ENCODE measurements at places on chromosomes 2 and 18.

DNA sequence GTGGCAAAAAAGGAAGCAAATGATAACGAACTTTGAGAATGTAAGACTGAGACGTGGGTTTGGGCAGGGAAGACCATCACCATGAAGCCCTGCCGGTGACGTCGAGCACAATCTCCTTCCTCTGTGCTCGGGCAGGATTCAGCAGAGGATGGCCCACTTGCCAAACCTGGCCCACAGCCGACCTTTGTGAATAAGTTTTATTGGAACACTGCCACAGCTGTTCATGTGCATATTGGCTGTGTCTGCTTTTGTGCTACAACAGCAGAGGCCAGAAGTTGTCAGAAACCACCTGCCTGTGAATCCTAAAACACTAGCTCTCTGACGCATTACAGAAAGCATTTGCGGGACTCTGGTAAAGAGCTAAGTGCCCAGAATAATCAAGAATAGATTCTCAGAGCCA is 223.9 kb downstream of the MYT1L start:
- DNase-seq = no peak

DNA sequence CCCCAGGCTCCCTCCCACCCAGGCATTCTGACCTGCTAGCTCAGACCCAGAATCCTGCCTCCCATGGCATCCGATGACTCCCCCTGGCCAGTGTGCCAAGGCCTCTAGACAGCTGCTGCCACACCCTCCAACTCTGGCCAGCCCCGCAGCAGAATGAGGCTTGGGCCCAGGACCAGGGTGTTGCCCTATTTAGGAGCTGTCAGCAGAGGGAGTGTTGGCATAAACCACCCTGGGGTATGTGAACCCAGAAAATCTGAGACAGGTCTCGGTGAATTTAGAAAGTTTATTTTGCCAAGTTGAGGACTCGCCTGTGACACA is 134.3 kb downstream of the KLHL29 start:
- no peak for DNase-seq

DNA sequence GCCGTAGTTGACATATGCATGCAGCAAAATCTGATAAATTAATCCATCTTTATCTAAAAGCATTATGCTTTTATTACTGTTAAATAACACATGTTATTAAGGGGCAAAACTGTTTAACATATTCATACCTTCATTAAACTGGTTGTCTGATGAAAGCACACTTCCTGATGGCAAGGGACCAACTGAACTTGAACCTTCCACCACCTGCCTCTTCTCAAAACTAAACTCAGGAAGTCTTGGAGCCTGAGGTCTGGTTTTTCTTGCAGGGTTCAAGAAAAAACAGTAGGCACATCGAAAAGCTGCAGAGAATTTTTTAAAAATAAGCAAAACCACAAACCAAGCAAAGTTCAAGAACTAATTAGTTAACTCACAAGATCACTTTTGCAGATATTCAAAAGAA is 64.9 kb downstream of the LNPK start:
- no peak for DNase-seq

DNA sequence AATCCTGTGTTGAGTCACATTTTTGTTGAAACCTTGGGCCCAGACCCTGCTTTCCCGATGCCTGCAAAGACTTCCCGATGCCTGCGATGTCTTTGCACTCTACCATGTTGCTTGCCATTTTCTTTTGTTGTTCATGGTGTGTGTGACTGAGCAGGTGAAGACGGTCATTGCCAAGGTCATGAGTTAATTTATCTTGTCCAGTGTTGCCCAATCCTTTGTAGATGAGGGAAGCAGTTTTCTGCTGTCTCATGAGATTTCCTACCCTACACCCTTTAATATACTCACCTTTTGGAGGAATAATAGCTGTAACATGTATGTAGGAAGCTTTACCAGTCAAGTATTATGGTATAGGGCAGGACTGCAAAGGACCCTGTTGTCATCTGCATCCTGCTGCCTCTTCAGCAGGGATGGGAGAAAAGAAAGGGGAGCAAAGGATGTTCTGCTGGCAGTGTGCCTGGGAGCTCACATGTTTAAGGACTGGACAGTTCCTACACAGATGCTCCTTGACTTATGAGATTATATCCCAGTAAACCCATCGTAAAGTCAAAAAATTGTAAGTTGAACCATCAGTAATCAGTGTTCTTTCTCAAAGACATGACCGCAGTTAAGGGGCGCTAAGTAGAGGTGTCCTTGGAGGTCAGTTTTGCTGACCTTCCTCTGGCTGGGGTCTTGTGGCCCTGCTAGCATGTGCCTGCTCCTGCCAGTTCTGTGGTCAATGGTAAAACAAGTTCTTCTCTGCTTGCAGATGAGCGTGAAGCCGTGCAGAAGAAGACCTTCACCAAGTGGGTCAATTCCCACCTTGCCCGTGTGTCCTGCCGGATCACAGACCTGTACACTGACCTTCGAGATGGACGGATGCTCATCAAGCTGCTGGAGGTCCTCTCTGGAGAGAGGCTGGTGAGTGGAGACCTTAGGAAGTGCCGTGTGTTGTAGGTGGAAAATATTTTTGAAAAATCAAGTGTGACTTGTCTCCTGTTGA is 124.8 kb upstream of the EML6 start:
- no peak for DNase-seq

- DNase-seq = no peak
Observed at GRCh38 chr2:31390324-31390723, 24.2 kb downstream of the XDH start.

DNA sequence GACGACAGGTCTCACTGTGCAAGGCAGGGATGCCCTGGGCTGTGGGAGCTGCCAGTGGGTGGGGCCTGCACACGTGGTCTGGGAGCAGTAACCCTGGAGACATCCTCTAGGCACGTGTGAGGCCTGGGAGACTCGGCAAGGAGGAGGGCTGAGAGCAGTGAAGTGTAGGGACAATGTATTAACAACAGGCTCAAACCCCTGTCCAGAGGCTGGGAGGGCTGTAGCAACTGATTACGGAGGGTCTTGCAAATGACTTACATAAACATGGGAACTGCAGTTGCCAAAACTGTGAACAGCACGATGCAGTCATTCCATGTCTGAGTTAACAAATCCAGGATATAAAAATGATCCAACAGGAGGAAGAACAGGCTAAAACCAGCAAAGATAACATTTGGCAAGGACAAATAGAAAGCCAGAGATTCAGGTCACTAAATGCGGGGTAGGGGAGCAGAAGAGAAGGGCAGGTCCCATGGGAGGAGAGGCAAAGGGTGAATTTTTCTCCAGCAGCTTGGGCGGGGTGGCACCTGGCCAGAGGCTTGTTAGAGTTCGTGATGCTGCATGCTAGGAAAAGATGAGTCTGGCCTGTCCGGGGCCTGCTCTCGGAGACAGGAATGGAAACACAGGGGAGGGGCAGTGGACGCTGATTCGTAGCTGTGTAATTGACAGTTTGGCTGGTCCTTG is 44.9 kb downstream of the CYP27C1 start:
- no peak for DNase-seq

GRCh38 chr18:48929212-48929612 is 21.6 kb downstream of the SMAD7 start:
- no peak for DNase-seq

Measured in A673 (cell line).